Midbrain (tissue), 1 donor: ENCODE measurements at places on chromosomes 16 and 17.

- DNase-seq = no peak
These were observed 66.0 kb upstream of the HAS3 start for GRCh38 chr16:69039333-69039941.

DNA sequence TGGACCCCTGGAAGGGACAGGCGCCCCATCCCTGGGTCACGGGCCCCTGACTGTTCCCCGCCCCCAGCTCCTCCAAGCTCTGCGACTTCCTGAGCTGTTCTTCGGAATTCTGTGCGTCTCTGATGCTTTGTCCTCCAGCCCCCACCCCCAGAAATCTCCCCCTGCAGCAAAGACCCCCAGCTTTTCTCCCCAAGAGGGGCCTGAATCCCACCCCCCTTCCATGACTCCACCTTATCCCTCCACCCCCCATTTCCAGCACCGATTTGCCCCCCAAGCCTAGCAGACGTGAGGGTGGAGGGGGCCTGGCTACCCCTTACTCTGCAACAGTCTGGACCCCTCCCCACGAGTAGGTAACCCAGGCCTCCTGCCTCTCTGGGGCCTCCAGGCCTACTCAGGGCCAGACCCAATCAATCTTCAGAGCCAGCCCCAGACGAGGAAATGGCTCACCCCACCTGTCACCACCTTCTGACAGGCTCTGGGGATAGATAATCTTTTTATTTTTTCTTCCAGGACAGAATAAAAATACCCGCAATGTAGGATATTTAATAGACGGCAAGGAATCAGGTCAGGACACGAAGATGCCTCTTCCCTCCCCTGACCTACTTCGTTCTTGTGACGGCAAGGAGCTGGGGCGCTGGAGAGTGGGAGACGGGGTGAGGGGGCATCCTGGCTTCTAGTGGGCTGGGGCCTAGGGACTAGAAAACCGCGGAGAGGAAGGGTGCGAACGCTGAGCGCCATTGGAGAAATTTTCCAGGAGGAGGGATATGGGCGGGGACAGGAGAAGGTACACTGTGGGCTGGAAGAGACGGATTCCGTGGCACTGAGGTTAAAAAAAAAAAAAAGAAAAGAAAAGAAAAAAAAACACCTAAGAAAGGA, 744 bp upstream of the PLXDC1 start:
- no peak for DNase-seq

DNA sequence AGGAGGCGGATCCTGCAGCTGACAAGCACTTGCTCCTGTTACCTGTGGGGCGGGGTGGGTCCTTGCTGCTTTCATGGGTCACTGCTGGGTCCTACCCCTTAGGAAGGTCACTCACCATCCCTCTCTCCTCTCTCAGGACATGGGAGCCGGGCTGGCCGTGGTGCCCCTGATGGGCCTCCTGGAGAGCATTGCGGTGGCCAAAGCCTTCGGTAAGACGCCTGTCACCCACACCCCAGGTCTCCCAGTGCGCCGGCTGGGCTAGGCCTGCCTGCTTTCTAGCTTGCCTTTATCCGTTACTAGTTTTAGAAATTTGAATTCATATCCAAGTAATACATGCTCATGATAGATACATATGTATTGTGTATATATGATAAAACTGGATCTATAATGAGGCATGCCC, 17.2 kb downstream of the SLC26A11 start:
- no peak for DNase-seq

DNA sequence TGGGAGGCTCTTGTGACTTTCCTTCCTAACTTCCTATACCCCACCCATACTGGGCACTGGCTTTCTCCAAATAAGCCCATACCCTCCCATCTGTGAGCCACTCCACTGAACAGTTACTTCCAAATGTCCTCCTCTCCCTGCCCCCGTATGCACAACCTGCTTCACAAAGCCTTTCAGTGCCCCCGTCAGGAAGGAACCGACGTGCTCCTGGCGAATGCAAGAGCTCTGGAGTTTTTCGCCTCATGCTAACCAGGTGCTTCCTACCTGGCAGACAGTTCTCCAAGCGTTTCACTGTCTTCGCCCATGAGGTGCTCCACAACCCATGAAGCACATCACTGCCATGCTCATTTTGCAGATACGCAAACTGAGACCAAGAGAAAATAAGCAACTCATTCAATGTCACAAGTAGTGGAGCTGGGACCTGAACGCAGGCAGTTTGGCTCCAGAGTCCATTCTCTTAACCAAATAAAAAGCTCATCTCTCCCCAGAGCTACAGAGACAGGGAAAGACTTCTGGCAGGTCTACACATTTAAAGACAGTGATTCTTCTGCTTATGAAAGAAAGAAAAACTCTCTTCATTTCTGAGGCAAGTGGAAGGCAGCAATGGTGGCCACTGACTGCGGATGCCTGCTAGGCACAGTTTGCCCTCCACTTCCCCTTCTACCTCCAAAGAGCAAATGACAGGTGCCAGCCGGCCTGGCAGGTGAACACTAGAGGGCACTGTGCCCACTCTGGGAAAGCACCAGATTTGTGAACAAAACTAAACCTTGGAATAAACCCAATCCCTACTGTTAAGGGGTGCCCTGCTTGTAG, 23.8 kb downstream of the SPHK1 start:
- no peak for DNase-seq

GRCh38 chr16:20865420-20866131, 34.6 kb downstream of the DCUN1D3 start:
- no peak for DNase-seq

GRCh38 chr17:4947010-4947410, 1.3 kb downstream of the PFN1 start:
- DNase-seq = no peak

DNA sequence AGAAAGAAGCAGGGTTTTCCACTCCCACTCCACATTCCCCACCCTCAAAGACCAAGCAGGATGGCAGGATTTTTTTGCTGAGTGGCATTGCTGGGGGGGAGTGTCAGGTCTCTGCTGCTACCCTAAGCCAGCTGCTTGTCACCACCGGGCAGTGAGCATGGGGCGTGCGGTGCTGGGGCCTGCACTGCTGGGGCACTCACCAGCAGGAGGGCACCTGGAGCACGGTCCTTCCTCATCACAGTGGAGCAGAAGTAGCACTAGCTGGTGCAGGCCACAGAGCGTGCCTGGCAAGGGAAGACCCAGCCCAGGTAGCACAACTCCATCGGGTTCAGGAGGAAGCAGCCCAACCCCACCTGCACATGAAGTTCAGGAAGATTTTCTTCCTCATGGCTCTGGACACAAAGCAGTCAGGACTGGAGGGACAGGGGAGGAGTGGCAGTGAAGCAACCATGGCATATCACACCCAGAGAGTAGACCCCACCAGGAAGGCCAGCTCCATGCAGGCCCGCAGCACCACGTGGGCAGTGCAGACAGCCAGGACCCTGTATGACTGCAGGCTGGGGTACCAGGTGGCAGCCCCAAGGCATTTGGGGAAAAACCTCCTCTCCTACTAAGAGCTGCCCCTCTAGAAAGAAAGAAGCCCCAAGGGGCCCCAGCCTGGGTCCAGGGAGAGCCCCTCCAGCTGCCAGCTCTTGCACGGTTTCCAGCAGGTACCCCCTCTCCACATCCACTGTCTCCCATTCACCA, 16.7 kb upstream of the MYO18A start:
- DNase-seq = no peak

- DNase-seq = no peak
These were observed 889 bp downstream of the MBTD1 start for GRCh38 chr17:51258756-51259563.

GRCh38 chr17:31155208-31155810, 60.5 kb downstream of the NF1 start:
- DNase-seq = no peak

DNA sequence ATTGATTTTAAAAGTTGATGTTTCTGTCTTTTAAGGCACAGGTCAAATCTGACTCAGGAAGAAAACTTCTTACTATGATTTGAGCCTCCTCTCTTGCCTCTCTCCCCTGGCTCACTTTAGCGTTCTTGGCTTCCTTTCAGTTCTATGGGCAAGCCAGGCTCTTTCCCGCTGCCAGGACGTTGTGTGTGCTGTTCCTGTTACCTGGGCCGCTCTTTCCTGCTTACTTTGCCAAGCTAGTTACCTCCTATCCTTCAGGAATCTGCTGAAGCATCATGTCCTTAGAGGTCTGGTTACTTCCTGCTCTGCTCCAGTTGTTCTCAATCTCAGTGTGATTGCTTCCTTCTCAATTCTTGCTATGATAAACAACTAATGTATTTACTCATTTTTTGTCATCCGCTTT, 1108.5 kb upstream of the EEF2KMT start:
- no peak for DNase-seq

- no peak for DNase-seq
These were observed 460 bp upstream of the SLC13A2 start for GRCh38 chr17:28472871-28473497.

GRCh38 chr16:28935346-28935745, 3.6 kb downstream of the CD19 start:
- no peak for DNase-seq

DNA sequence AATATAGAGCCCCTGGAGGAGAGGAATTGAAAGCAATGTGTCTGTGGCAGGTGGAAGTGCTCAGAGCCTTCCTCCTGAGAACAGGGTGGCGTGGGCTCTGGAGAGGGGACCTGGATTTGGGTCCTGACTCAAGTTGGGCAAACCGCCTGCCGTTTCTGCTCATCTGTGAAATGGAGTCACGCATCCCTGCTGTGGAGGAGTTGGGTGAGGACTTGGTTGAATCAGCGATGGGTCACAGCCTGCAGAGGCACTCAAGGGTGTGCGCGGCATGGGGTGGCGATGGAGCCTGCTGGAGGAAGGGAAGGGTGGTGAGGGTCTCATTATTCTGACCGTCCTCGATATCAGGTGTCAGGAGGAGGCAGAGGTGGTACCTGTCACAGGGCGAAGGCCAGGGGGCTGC, 3.1 kb downstream of the ADAD2 start:
- no peak for DNase-seq

GRCh38 chr16:86975445-86975844, 341.7 kb downstream of the C16orf95 start:
- no peak for DNase-seq

DNA sequence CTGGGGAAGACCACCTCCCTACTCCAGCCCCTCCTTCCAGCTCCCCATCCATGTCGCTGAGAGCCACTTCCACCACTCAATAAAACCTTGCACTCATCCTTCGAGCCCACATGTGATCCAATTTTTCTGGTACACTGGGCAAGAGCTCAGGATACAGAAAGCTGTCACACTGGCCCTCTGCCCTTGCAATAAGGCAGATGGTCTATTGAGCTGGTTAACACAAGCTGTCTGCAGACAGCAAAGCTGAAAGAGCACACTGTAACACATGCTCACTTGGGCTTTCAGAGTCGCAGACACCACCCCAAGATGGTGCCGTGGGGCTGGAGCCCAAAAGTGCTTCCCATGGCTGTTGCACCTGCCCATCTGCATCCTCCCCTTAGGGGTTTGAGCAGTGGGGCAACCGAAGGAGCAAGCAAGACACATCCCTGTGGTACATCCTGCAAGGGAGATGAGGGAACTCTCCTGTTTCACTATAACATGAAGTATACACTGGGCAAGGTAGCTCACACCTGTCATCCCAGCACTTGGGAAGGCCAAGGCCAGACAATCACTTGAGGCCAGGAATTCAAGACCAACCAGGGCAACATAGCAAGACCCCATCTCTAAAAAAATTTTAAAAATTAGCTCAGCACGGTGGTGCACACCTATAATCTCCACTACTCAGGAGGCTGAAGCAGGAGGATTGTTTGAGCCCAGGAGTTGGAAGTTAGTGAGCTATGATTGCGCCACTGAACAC, 52.8 kb upstream of the C17orf78 start:
- DNase-seq = no peak

DNA sequence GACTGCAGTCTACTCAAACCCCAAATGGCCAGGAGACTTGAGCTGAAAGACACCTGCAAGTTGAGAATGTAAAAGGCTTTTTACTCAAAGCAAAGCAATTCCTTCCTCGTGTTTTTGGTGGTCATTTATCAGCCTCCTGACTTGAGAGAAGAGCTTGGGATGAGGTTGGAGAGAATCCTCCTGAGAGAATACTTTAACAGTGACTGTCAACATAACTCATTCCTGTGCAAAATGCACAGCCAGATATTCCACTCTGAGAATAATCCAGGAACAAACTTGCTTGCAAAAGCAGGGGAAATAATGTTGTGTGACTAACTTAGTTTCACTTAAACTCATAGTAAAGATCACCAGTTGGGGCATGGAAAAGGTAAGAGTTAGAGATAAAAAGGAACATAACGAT, 53.4 kb downstream of the SNTB2 start:
- no peak for DNase-seq

DNA sequence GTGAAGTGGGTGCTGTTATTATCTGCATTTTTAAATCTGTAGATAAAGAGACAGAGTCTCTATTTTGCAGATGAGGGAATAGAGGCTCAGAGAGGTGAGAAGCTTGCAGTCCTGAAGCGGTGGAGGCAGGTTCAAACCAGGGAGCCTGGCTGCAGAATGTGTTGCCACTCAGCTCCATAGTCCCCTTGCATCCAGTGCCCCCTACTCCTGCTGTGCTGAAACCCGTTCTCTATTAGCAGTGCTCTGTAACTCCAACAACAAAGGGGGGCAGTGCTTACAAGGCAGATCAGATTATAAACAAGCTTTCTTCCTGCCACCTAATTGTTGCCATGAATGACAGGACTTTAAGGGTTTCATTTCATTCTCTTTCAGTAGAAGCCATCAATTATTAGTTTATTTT, 118.1 kb upstream of the CACNG3 start:
- DNase-seq = no peak

DNA sequence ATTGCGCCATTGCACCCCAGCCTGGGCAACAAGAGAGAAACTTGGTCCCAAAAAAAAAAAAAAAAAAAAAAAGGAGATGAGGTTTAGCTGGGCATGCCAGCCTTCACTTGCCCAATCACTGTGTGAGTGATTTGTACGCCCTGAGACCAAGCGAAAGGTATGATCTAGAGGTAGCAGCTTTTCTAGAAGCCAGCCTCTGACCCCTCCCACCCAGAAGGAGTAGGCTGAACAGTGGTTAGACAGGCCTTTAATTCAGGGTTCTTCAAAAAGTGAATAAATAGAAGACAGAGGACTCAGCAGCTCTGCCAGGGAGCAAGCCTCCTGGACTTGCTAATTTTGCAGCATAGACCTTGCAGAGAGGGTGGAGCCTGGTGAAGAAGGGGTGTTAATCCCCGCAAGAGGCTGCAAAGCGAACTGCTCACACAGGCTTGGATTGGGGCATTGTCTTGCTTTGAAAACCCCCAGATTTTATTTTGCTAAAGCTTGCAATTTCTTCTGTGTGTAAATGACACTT, 7.1 kb upstream of the CYTH1 start:
- no peak for DNase-seq

DNA sequence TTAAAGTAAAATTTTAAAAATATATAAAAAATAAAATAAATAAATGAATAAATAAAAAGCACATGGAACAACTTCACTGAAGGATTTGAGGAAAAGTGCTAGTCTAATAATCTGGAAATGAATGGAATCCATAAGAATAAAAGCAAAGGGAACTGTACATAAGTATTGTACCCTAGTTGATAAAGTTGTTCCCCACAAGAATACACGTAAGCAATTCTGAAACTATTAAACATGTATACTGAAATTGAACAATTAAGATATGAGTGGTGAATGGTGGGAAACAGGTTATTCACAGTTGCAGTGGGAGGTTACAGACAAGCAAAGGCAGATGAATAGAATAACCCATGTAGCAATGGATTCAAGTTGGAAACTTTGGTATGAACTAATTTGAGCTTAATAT, 853.2 kb upstream of the SOX9 start:
- DNase-seq = no peak

GRCh38 chr17:31446195-31446967, 54.9 kb downstream of the RAB11FIP4 start:
- DNase-seq = peak; percentile 21
